WTC11 (cell line): ENCODE measurements at places on chromosomes 12 and 14.
A peak's percentile ranks its signal among the peaks of the same experiment; 100 is the strongest.

DNA sequence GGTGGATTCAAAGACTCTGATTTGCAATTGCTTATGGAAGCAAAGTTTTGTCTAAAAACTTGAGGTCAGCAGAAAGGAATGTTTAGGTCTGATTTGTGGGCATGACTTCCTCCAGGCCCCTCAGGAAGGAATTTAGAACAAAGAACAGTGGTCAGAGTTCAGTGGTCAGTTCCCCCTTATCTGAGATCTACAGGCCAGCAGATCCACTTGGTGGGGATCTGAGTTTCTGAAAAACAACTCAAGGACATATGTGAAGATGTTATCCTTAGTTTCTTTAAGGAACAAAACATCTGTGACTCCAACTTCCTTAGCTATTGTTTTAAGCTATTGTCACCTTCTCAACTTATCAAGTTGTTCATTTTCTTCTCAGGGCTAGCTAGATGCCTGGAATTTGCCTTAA is 28.0 kb upstream of the NAA30 start:
- no peak for DNase-seq

DNA sequence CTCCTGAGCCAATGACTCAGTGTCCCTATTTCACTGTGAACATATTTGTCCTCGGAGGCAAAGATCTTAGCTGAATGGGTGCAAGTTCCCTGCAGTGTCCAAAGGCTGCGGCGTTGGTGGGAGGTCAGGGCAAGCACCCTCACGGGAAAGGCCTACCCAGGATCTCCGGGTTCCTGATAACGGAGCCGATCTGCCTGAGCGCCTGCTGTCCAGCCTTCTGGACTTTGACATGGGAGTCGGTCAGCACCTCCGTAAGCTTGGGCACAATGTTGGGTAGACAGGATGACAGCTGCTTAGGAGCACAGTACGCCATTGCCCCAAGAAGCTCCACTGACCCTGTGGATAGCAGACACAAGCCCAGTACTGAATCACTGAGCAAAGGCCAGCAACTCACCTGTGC is 31.5 kb upstream of the RAB35 start:
- no peak for DNase-seq

DNA sequence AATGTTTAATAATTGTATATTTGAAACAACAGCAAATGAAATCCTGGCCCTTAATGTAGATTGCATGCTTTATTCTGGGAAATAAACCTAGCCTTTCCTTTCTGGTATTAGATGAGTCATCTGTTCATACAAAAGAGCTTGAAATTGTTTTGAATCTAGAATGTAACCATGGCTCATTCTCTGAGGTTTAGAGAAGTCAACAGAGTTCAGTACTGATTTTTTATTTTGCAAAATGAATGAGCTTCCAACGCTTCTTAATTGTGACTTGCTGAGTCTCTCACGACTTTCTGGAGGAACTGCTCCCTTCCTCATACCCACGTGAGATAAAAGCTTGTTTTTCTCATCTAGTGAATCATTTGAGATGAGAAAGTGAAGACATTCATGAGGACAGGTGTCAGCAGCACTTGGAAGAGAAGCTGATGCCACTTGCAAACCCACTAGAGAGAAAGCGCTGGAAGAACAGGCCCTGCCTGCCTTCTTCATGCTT is 509.6 kb downstream of the VRK1 start:
- DNase-seq, result no peak

- DNase-seq, result no peak
These were observed 1186.3 kb upstream of the FLRT2 start for GRCh38 chr14:84343656-84344055.

- DNase-seq, result no peak
These were observed 12.4 kb upstream of the SLC25A3 start for GRCh38 chr12:98581101-98581500.

- no peak for DNase-seq
These were observed 55.2 kb downstream of the SLC38A4 start for GRCh38 chr12:46770501-46771183.

- no peak for DNase-seq
These were observed at the start of gene NCOR2 for GRCh38 chr12:124566997-124567672. NCOR2 (minus strand) TSS chr12:124567612; CDS start chr12:124495251, 72,361 bp downstream.

- no peak for DNase-seq
These were observed 503.7 kb downstream of the SLC6A15 start for GRCh38 chr12:84408936-84409335.

GRCh38 chr12:19669793-19670192 is 230.5 kb downstream of the AEBP2 start:
- no peak for DNase-seq

- no peak for DNase-seq
These were observed 24.2 kb upstream of the HIF1A start for GRCh38 chr14:61671082-61671481.

DNA sequence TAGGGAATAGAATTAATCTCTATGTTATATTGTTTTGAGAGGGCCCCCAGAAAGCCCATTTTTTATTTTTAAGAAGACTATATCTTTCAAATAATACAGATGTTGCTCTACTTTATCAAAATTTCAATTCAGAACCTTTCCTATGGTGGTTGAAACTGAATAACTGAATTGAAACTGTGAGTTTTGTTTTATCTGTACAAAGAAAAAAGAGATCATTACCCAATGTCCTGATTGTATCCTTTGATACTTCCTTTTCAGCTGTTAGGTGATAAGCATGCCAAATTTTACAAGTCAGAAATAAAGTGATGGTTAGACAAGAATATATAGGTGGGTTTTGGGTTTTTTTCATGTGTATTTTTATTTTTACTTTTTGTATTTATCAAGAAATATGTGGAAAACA is 1293.1 kb upstream of the USP15 start:
- DNase-seq, result no peak

GRCh38 chr12:11758087-11758486 is 108.6 kb downstream of the ETV6 start:
- no peak for DNase-seq

DNA sequence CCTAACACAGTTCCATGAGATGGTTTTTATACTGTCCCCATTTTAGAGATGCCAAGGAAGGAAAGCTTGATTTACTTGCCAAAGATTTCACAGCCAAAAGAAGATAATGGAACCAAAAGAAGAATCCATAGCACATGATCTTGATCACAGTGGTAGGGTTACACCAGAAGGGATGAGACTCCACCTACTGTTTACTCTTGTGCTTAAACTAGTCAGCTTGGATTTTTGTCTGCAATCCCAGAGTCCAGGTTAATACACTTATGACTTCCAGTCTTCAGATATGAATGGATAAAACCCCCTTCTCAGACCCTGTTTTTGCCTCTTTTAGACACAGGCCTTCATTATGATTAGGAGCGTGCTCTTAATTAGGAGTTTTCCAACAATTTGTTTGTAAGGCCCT is 454.2 kb downstream of the AEBP2 start:
- no peak for DNase-seq

- DNase-seq, result no peak
These were observed 167.9 kb downstream of the PRKD1 start for GRCh38 chr14:29759521-29760340.

- no peak for DNase-seq
These were observed 76.4 kb downstream of the SUSD6 start for GRCh38 chr14:69687606-69688298.

DNA sequence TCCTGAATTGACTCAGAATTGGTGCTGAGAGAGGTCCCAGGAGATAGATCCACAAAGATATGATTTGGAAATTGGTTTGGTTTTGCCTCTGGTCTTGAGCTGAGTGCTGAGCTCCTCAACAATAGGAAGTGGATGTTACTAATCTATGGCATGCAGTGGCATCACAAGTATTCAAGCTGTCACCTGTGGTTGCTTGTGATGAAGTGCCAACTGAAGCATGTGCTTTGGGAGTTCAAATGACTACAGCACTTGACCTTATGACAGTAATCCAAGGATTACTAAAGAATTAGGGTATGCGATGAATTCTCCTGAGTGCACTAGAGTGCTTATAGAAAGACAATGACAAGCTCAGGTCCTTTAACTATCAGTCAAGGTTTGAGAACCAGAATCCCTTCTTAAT is 406.2 kb downstream of the NOVA1 start:
- no peak for DNase-seq

- peak; percentile 39 for DNase-seq
These were observed 325 bp upstream of the CLIP1 start for GRCh38 chr12:122422730-122423257.

DNA sequence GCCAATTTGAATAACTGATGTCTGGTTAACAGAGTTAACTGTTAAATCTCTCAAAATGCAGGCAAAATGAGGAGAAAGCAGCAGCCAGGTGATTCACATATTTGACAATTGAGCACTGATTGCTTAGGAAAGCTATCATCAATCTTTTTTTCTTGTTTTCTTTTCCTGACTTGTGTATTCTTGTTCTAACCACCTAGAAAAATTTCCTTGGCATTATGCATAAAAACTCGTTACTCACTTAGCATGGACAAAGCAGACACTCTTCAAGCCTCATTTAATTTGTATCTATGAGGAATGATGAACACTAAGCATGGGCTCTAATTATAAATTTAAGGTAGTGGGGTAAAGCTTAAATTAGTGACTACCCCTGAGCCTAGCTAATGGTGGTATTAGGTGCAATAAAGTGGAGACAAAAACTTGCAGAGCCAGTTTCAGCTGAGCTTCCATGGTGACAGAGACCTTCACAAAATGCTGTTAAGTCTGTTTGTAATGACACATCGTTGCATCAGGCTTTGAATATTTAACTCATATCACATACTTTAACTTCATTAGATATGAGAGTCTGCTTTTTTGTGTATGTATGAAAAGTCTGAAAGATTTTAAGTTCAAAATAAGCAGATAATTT is 52.0 kb downstream of the RASSF9 start:
- DNase-seq, result no peak

DNA sequence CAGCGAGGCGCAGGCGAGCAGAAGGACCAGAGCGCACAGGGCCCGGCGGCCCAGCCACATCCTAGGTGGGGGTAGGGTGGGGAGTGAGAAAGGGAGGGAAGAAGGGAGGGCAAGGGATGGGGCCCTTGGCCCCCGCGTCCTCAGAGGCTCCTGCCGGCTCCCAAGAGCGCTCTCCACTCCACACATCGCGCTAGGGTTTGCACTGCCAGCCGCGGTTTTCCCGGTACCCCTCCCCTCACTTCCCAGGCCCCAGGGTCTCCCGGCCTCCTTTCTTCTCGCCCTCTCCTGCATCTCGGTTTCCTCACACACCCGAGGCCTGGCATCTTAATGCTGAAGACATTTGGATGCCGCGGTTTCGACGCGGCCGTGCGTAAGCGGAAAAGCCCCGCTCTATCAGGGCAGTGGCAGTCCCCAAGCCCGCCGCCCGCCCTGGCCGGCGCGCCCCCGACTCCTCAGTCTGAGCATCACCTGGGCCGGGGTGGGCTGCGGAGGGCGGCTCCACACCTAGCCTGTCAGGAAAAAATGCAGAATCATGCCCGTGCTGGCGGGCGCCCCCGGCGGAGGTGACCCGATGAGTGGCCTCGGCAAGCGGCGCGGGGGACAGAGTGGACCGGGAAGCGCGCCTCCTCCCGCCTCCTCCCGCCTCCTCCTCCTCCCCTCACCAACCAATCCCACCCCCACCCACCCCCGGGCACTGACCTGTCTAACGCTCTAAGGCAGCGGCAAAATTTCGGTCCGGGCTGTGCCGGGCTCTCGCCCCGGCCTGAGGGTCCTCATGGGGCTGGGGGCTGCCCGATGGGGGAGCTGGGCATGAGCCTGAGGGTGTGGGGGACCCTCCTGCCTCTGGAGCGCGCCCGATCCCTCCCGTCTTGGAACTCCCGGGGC is 686 bp downstream of the B4GALNT1 start:
- DNase-seq, result peak; percentile 51

DNA sequence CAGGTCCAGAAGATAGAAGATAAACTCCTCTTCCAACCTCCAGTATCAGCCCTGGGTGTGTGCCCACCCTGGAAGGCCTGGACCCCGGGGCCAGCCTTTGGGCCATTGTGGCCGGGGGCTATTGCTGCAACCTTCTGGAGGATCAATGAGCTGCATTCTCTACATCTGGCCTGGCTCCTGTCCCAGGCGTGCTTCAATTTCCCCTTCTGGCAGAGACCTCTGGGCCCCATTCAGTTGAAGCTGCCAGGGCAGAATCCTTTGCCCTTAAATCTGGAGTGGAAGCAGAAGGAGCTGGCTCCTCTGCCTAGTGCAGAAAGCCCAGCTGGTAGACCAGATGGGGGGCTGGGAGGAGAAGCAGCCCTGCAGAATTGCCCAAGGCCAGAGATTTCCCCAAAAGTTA is 10.0 kb downstream of the NYNRIN start:
- no peak for DNase-seq

GRCh38 chr14:68297876-68298468 is 478.4 kb downstream of the RAD51B start:
- peak; percentile 28 for DNase-seq

DNA sequence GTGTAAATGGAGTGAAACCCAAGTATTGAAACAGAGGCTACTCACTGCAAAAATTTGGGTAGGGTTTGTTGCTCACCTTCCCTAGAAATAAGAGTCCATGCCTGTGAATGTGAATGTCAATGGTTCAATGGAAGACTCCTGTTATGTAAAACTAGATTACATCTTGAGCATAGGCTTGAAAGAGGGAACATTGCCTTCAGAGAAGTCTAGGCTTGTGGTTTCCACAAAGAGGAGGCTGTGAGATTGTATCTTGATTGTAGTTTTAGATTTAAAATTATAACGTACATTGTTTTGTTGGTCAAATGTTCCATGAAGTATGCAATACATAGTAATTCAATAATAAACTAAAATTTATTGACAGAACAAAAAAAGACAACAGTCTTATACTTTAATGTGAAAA is 413.7 kb upstream of the RPL10L start:
- DNase-seq, result no peak

- no peak for DNase-seq
These were observed 159.5 kb downstream of the VRK1 start for GRCh38 chr14:96956464-96957239.
